ENCODE measurements at places on chromosomes 7 and 10.

GRCh38 chr7:18167815-18168214 lies 140.2 kb upstream of the PRPS1L1 start:
- DNase-seq, result no peak

DNA sequence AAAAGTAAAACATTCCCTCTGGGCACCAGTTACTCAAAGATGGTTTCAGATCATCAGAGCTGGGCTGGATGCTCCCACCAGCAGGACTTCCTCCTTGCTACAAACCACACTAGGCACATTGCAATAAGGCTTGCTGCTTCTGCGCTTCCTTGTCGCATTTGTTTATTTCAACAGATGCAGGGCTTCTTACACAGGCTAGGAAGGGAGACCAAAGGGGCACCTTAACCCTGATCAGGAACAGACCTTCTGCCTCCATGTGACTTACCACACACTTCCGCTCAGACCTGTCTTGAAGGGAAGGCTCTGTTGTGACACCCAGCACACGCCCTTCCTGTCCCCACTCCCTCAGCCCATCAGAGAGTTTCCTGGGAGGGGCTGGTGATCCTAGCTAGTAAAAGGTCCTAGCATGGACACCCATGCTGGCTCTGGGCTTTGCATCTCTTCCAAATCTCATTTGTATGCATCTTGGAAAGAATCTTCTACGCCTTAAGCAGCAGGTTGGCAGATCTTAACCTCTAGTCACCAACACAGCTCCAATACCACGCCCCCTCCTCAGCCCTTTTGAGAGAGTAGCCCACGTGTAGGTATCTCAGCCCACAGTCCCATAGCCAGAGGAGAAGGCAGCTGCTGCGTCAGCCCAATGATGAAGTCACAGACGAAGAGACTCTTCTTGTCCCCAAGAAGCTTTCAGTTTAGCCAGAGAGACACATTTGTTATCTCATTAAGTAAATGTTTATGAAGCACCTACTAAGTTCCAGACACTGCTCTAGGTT lies 47.1 kb upstream of the SVIL start:
- peak; percentile 15 for DNase-seq

- DNase-seq, result no peak
Measured at GRCh38 chr10:90447831-90448230, 410.0 kb downstream of the HTR7 start.

GRCh38 chr10:109202111-109202510 lies 721.2 kb downstream of the XPNPEP1 start:
- no peak for DNase-seq

DNA sequence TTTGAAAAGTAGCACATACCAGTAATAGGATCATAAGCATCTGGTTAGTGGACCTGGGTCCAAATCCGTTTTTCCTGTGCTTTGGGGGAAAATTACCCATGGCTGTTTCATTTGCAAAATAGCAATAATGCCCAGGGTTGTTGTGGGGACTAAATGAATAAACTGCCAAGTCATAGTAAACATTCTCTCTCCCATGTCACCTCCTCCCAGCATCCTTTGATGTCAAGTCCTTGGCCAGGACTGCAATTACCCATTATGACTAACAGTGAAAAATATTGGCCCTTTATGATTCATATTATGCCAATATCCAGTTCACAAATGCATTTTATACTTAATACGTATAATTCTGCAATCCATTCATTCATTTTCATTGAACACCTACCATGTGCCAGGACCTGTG lies 23.0 kb downstream of the TOMM7 start:
- DNase-seq, result no peak

GRCh38 chr10:86295791-86296190 lies 70.8 kb downstream of the GRID1 start:
- no peak for DNase-seq

GRCh38 chr7:134866617-134867016 lies 87.2 kb downstream of the CALD1 start:
- no peak for DNase-seq

DNA sequence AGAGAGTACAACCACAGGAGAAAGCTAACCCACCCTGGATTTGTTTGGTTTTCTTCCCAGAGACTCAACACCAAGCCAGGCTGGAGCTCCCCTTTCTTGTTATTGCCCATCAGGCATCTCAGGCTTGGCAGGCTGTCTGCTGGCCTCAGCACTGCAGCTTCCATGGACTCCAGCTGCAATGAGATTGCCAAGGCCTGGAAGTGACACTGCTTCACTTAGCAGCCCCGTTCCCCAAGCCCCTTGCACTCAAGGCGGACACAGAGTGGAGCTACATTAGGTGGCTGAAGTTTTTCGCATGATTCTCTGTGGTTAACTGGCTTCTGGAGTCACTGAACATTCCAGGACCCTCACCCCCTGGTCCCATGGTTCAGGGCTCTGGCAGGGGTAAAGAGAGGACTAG lies 163.1 kb upstream of the GDF10 start:
- DNase-seq, result no peak

DNA sequence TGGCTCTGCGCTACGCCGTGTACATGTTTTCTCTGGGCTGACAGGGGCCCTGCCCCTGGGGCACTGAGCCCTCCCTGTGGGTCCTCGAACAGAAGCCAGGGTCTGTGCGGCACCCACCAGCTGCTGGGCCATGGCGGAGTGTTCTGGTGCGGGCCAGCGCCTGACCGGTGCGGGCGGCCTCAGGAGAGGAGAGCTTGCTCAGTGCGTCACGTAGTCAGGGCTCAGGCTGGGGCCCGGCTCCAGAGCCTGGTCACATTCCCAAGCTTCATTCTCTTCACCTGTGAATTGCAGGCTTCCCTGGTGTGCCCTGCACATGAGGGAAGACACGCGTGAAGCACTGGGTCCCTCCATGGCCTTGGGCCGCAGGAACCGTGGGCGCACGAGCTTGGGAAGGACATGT lies 15.5 kb downstream of the GET4 start:
- DNase-seq, result no peak

- DNase-seq, result no peak
Measured at GRCh38 chr7:106957766-106958165, 86.7 kb upstream of the PRKAR2B start.

- DNase-seq, result no peak
Measured at GRCh38 chr7:2465928-2466327, 10.3 kb downstream of the GRIFIN start.

- no peak for DNase-seq
Measured at GRCh38 chr7:91872069-91872468, 8.4 kb downstream of the MTERF1 start.

DNA sequence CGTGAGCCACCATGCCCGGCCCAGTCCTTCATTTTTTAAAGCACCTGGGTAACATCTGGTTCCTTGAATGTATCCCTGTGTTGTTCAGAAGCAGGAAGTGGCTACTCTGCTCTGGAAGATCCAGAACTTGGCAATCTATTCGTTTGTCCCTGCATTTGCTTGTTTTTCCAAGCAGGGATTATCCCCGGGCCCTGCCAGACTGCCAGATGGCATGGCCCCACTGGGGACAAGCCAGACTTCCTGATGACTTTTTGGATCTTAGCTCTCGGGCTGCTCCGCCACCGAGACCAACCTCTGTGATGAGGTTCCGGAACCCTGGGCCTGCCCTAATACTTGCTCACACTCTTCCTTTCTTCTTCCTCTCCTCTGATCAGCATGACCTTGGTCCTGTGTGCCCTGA lies 496.7 kb downstream of the TYW1 start:
- no peak for DNase-seq

DNA sequence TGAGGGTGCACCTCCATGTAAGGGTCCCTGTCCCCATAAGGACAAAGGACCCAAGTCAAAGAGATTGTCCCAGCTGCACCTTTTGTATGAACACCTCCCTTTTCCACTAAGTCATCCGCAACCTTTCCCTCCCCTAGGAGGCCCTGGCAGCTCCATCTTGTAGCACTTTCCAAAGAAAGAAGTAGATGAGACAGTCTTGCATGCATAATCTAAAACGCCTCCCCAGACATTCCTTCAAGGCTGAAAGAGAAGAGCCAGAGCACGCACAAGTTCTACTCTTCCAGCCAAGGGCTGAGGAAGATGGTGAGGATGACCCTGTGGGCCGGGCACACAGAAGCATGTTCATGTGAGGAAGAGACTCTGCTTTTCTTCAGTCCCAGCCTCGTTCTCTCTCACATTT lies 194.4 kb downstream of the TNS3 start:
- no peak for DNase-seq

GRCh38 chr7:105640956-105641810 lies 59.9 kb upstream of the EFCAB10 start:
- no peak for DNase-seq

DNA sequence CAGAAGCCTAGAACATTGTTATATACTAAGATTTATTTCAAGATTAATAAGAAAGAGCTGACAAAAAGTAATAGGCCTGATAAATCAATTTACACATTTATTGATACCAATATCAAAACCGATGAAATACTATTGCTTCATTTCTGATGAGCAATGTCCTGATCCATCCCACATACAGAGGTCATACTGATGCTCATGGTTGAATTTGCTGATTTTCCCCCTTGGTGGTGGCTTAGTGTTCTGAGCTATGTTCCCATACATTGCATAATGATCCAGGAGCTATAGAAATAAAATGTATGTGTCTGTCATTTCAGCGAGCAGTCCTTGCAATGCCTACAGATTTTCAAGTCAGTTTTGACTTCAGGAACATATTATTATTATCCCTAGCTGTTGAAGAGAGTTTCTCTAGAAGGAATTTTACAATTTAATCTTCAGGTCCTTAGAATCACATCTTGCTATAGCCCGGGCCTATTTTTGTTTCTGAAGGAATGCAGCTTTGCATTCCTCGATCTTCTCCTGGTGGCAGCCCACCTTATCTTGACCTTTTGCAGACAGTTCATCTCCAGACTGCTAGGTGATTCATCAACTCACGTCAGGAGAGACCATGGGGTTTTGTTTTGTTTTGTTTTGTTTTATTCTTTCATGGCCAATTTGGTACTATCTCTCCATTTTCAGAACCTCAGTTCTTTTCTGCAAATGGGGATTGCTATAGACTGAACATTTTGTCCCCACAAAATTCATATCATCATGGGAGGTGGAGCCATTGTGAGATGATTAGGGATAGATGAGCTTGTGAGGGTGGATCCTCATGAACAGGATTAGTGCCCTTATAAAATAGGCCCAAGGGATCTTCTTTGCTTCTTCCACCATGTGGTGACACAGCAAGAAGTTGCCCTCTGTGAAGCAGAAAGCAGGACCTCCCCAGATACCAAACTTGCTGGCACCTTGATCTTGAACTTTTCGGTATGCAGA lies 465.6 kb upstream of the IGFBP3 start:
- no peak for DNase-seq

DNA sequence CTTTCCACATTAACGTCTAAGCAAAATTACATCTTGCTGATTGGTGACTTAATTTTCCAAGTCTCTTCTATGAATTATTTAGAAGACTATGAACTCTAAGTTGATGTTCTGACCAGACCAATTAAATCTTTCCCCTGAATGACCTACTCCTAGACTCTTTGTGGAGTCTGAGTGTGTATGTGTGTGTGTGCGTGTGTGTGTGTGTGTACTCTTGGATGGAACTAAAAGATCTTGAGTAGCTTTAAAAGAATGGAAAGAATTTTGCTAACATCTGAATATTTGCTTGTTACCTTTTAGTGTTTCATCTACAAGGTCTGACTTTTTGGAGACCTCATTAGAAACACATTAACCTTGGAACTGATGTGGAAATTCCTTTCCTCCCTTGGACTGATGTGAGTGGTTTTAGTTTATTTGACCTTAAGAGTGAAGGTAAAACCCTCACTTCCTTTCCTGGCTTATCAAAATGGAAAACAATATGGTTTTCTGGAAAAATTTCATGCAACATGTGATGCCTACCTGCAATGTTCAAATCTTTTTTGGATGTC lies 257.1 kb downstream of the GATA3 start:
- no peak for DNase-seq

All from stimulated activated CD8-positive, alpha-beta memory T cell treated with anti-CD3 and anti-CD28 coated beads, Interleukin-4, amount 100 ng/mL, for 4 hours (primary cell).